ENCODE measurements at places on chromosomes 13 and 19.

DNA sequence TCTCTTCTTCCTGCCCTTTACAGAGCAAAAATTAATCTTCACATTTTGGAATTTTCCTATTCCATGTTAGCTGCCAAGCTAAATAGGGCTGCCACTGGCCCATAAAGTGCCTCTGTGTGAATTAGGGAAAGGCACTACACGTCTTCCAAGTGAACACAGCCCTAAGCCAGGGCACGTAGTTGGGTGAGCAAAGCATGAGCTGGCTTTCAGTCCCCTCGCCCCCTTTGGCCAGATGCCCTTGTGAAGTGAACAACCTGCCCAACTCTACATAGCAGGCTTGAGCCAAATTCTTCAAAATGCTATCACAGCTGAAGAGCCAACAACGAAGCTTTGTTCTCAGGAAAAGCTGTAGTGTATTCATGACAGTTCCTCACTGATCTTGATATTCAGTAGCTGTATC lies 213.1 kb downstream of the OXGR1 start:
- no peak for DNase-seq

- DNase-seq, result no peak
Observed at GRCh38 chr13:110593430-110594130, 21.8 kb upstream of the NAXD start.

DNA sequence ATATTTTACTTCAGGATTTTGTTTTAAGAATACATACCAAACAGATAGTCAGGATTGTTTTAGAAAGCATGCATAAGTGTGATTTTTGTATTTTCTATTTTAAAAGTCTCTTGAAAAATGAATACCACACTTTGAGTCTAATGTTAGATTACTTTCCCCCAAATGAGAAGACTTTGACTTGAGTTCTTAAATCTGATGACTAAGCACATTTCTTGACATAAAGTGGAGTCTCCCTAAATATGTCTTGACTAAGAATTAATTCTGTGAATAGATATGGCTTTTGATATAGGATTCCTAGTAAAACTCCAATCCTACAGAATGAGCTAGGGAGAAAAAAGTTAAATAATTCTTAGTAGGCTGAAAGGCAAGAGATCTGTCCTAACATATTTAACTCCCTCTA lies 624.2 kb upstream of the SPRY2 start:
- DNase-seq, result no peak

DNA sequence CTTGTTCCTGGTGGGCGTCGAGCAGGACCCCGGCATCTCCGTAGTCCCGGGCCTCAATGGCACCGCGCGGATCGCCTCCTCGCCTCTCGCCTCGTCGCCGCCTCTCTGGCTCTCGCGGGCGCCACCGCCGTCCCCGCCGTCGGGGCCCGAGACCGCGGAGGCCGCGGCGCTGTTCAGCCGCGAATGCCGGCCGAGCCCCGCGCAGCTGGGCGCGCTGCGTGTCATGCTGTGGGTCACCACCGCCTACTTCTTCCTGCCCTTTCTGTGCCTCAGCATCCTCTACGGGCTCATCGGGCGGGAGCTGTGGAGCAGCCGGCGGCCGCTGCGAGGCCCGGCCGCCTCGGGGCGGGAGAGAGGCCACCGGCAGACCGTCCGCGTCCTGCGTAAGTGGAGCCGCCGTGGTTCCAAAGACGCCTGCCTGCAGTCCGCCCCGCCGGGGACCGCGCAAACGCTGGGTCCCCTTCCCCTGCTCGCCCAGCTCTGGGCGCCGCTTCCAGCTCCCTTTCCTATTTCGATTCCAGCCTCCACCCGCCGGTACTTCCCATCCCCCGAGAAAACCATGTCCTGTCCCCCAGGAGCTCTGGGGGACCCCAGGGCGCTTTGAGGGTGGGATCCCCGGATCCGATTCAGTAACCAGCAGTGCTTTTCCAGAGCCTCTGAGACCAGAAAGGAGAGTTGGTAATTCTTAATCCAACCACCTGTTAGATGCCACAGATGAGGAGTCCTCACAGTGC lies 885 bp downstream of the MLNR start:
- DNase-seq, result no peak

GRCh38 chr13:27117158-27117557 lies 54.5 kb downstream of the USP12 start:
- DNase-seq, result no peak

DNA sequence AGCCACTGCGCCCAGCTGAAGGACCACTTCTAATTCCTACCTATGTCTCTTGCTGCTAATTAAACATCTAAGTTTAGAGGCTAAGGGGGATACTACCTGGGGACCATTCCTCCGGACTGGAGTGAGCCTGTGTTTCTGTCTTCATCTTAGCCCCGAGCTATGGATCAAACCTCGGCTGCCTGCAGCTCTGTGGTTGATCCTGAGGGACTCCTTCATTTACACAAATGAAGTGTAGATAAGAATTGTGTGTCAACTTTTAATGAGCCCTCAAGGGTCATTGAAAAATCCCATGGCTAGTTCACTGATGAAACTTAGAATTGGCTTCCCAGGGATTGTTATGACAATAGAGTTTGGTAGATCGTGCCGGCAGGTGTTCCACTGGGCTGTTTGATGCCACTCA lies 31.5 kb upstream of the OR10H1 start:
- DNase-seq, result no peak

- peak; percentile 5 for DNase-seq
Observed at GRCh38 chr13:30618186-30618929, 638 bp downstream of the USPL1 start.

Measured in activated T-helper 1 cell treated with Interleukin-2 at 50 U/mL for 16 hours (primary cell).